Epithelial cell of alveolus of lung (primary cell): ENCODE measurements at places on chromosomes 11 and 22. TPM values are rescaled to one million over a fixed set of nuclear protein-coding genes. Genes with fewer than 3 reads are reported as not detected.

The IL17REL gene
- not detected in 2 replicates for total RNA-seq

The SULT4A1 gene
- 0.64 TPM in 1 of 2 replicates, not detected in the other for total RNA-seq

The OR51B4 gene
- not detected in 2 replicates for total RNA-seq

The ZC3H12C gene
- 7.3 and 20.3 TPM in 2 replicates for total RNA-seq

The MPZL2 gene
- 0.24 and 0.65 TPM in 2 replicates for total RNA-seq

The ABTB2 gene
- 4.4 and 7.8 TPM in 2 replicates for total RNA-seq

The ROM1 gene
- 2.7 and 11.6 TPM in 2 replicates for total RNA-seq

The TCN2 gene
- 23.3 and 35.7 TPM in 2 replicates for total RNA-seq

The BIK gene
- 0.39 TPM in 1 of 2 replicates, not detected in the other for total RNA-seq

The MMP13 gene
- 0.13 TPM in 1 of 2 replicates, not detected in the other for total RNA-seq

The ELFN2 gene
- total RNA-seq = 1.4 and 4.0 TPM in 2 replicates

The OR51I1 gene
- total RNA-seq = not detected in 2 replicates

The SH3BP1 gene
- total RNA-seq = 21.2 and 25.3 TPM in 2 replicates

The CECR2 gene
- 0.91 and 2.8 TPM in 2 replicates for total RNA-seq

The TOB2 gene
- total RNA-seq = 24.3 and 45.7 TPM in 2 replicates

The CD44 gene
- 307 and 486 TPM in 2 replicates for total RNA-seq

The PANX3 gene
- not detected in 2 replicates for total RNA-seq

The PVALB gene
- total RNA-seq = not detected in 2 replicates

The TEX12 gene
- total RNA-seq = not detected in 2 replicates

The OMP gene
- not detected in 2 replicates for total RNA-seq

The FREY1 gene
- 0.65 TPM in 1 of 2 replicates, not detected in the other for total RNA-seq

The GLB1L2 gene
- 0.13 and 2.8 TPM in 2 replicates for total RNA-seq

The DTX4 gene
- 2.3 and 5.7 TPM in 2 replicates for total RNA-seq

The SORL1 gene
- total RNA-seq = 1.2 and 2.2 TPM in 2 replicates

The XKR3 gene
- total RNA-seq = not detected in 2 replicates

The TMEM258 gene
- 113 and 133 TPM in 2 replicates for total RNA-seq

The MUC15 gene
- not detected in 2 replicates for total RNA-seq

The TEAD1 gene
- total RNA-seq = 86.6 and 117 TPM in 2 replicates

The GRK3 gene
- total RNA-seq = 1.2 and 3.1 TPM in 2 replicates

The LRRC4C gene
- total RNA-seq = 0.52 and 0.72 TPM in 2 replicates

The SCGB2A2 gene
- not detected in 2 replicates for total RNA-seq

The AP5B1 gene
- 11.0 and 24.5 TPM in 2 replicates for total RNA-seq

The CHADL gene
- 0.26 and 0.80 TPM in 2 replicates for total RNA-seq

The KCNE3 gene
- 0.52 and 6.3 TPM in 2 replicates for total RNA-seq

The PAK1 gene
- 18.5 and 30.1 TPM in 2 replicates for total RNA-seq

The FGF3 gene
- not detected in 2 replicates for total RNA-seq

The KBTBD4 gene
- total RNA-seq = 21.1 and 26.2 TPM in 2 replicates

The TBX10 gene
- not detected in 2 replicates for total RNA-seq

The GRAMD1B gene
- total RNA-seq = 0.39 and 5.5 TPM in 2 replicates

The NUDT8 gene
- 6.2 and 15.9 TPM in 2 replicates for total RNA-seq

The BID gene
- 26.7 and 80.4 TPM in 2 replicates for total RNA-seq

The PDGFB gene
- 3.1 and 9.2 TPM in 2 replicates for total RNA-seq

The SCGB1C1 gene
- not detected in 2 replicates for total RNA-seq

The PHLDB1 gene
- total RNA-seq = 62.4 and 114 TPM in 2 replicates

The SMIM35 gene
- total RNA-seq = not detected in 2 replicates

The ZNF214 gene
- 1.8 and 4.9 TPM in 2 replicates for total RNA-seq

The GVQW3 gene
- 0.65 and 1.7 TPM in 2 replicates for total RNA-seq

The IGHMBP2 gene
- 7.6 and 13.6 TPM in 2 replicates for total RNA-seq
